ENCODE measurements at places on chromosomes 3 and 15. TPM values are rescaled to one million over a fixed set of nuclear protein-coding genes. Genes with fewer than 3 reads are reported as not detected.

Gene PLSCR2
- total RNA-seq, result not detected

Gene HEG1
- 7.2 TPM for total RNA-seq

Gene SPTBN5
- total RNA-seq, result 0.92 TPM

Gene ZNF774
- total RNA-seq, result 8.3 TPM

Gene CLRN1
- total RNA-seq, result not detected

Gene TRPM1
- total RNA-seq, result not detected

Gene CPN2
- not detected for total RNA-seq

Gene TBC1D21
- total RNA-seq, result not detected

Gene NUDT16
- 15.0 TPM for total RNA-seq

Gene PLCH1
- 30.9 TPM for total RNA-seq

Gene LRRC49
- 133 TPM for total RNA-seq

Gene KY
- total RNA-seq, result 1.6 TPM

Gene PLOD2
- total RNA-seq, result 45.0 TPM

Gene APOD
- total RNA-seq, result 10.6 TPM

Gene GPR27
- 42.0 TPM for total RNA-seq

Gene ARRDC4
- total RNA-seq, result 34.4 TPM

Gene CHST2
- 55.8 TPM for total RNA-seq

Gene ZNF80
- 0.23 TPM for total RNA-seq

Gene GRAMD2A
- 4.4 TPM for total RNA-seq

Gene MKRN3
- total RNA-seq, result 23.8 TPM

Gene KBTBD8
- 18.5 TPM for total RNA-seq

Gene RASL12
- total RNA-seq, result 6.2 TPM

Gene COLQ
- total RNA-seq, result 2.5 TPM

Gene ZNF502
- 13.8 TPM for total RNA-seq

Gene NME9
- total RNA-seq, result 6.9 TPM

Gene ITIH3
- not detected for total RNA-seq

Gene ZCWPW2
- 2.8 TPM for total RNA-seq

Gene PRR23A
- not detected for total RNA-seq

Gene KBTBD13
- total RNA-seq, result not detected

Gene PTX3
- 5.5 TPM for total RNA-seq

Gene DCLK3
- total RNA-seq, result 15.0 TPM

Gene MTHFS
- 17.1 TPM for total RNA-seq

Gene SCAMP5
- 82.1 TPM for total RNA-seq

Gene RBPMS2
- 0.46 TPM for total RNA-seq

Gene SCG3
- total RNA-seq, result 52.6 TPM

Gene C3orf52
- total RNA-seq, result 1.2 TPM

Gene ARL13B
- 17.5 TPM for total RNA-seq

Gene SI
- under 0.01 TPM for total RNA-seq

Gene HHATL
- 0.23 TPM for total RNA-seq

Gene EFL1
- total RNA-seq, result 27.5 TPM

Gene IQCF5
- not detected for total RNA-seq

Gene BTLA
- total RNA-seq, result 0.23 TPM

Gene LRRC31
- not detected for total RNA-seq

Gene RTP4
- total RNA-seq, result 0.23 TPM

Gene RNF111
- total RNA-seq, result 39.4 TPM

Gene SYNPR
- 105 TPM for total RNA-seq

Gene SST
- 80.5 TPM for total RNA-seq

Gene CCR5
- not detected for total RNA-seq
